Cardiac septum (tissue), 1 donor: ENCODE measurements at places on chromosomes 6 and 20. TPM values are rescaled to one million over a fixed set of nuclear protein-coding genes. Genes with fewer than 3 reads are reported as not detected.
A peak's percentile ranks its signal among the peaks of the same experiment; 100 is the strongest.

FAM217A gene
- not detected for total RNA-seq

GPRC6A gene
- total RNA-seq = not detected

HFE gene
- 2.4 TPM for total RNA-seq

PXT1 gene
- 0.22 TPM for total RNA-seq

FOXA2 gene
- total RNA-seq = not detected

ARMC2 gene
- 11.0 TPM for total RNA-seq

ABHD16B gene
- not detected for total RNA-seq

MAP3K5 gene
- total RNA-seq = 17.6 TPM

HLA-G gene
- 0.62 TPM for total RNA-seq

SIRPB2 gene
- total RNA-seq = 2.2 TPM

GHRH gene
- not detected for total RNA-seq

DDX39B gene
- total RNA-seq = 201 TPM

GRCh38 chr6:125913864-125914351 lies 42.7 kb upstream of the HINT3 start:
- no peak for DNase-seq

DNA sequence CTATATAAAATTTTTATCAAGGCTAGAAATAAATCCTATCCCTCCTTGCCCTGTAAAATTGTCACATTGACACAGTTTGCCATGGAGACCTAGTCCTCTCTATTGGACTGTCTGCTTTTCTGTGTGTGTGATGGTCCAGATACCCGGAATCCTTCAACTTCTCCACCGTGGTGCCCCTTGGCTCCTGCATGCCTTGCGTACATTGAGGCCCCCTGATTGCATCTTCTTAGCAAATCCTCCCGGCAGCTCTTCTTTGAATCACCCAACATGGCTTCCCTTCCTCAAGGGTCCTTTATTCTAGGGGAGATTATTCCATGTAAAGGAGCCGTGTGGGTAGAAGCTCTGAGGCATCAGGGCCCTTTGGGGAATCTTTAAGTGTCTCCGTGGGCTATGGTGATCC lies 219.5 kb downstream of the CDC5L start:
- no peak for DNase-seq

GRCh38 chr20:24503352-24503931 lies 34.0 kb downstream of the SYNDIG1 start:
- no peak for DNase-seq

GRCh38 chr20:57748601-57749130 lies 38.9 kb upstream of the PMEPA1 start:
- peak; percentile 89 for DNase-seq

GRCh38 chr20:53582574-53583351 lies 10.9 kb downstream of the ZNF217 start:
- no peak for DNase-seq

DNA sequence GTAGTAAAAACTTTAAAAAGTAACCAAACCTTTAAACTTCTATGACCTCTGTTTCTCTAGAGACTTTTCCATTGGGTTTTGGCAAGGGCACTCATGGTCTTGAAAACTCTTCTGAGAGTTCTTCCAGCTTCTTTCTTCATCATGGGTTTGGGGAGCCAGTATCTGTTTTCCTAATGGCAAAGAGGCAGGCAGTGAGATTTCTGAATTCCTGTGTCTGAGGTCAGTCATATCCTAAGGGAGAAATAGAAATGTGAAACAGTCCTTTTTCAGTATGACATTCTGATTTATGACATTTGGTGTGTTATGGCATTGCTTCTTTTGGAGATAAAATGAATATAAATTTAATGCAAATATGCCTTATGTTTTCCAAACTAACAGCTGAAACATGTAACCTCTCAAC lies 518.5 kb upstream of the MARCKS start:
- no peak for DNase-seq

DNA sequence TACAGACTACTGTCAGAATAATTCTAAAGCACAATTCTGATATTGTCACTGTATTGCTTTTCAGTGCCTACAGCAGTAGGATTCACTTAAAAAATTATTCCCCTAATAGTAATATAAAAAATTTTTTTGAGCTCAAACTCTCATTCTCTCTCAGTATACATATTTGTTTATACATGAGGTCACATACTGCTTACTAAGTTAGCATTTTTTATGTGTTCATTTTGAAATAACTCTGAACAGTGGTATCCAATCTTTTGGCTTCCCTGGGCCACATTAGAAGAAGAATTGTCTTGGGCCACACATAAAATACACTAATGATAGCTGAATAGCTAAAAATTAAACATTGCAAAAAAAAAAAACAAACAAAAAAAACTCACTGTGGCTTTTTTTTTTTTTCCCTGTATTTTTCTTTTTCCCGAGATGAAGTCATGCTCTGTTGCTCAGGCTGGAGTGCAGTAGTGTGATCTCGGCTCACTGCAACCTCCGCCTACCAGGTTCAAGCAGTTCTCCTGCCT lies 38.6 kb downstream of the ASXL1 start:
- DNase-seq = no peak

DNA sequence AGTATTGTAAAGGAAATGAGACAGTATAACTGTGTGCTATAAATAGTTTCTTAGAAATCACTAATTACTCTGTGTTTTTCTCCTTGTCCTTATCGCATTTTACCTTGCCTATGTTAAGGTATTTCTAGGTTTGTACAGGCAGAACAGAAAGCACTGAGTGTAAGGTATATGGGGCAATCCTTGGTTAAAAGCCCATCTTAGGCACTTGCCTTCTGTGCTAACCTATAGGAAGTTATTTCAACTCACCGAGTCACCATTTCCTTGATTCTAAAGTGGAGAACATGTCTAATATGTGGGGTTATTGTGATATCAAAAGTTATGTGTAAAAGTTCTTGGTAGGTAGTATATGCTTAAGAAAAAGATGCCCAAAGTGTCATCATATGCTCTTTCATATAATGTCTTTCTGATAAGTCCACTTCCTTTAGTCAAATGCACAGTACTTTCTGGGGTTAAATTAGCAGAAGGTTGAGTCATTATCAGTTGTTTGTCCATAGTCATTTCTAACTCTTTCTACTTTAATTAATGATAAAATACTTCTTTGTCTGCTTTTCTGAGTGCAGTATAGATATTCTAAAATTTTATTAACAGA lies 276.4 kb downstream of the UTRN start:
- DNase-seq = no peak

DNA sequence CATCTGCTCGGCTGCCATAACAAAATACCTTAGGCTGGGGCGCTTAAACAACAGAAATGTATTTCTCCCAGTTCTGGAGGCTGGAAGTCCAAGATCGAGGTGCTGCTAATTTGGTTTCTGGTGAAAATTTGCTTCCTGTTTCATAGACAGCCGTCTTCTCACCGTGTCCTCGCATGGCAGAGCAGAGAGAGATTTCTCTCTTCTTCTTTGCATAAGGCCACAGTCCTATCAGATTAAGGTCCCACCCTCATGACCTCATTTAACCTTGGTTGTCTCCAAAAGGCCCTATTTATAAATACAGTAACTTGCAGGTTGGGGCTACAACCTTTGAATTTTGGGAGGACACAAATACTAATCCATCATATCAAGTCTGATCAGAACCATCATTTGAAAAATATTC lies 544.3 kb downstream of the KIF16B start:
- no peak for DNase-seq

GRCh38 chr6:50843842-50844241 lies 25.2 kb downstream of the TFAP2B start:
- no peak for DNase-seq

DNA sequence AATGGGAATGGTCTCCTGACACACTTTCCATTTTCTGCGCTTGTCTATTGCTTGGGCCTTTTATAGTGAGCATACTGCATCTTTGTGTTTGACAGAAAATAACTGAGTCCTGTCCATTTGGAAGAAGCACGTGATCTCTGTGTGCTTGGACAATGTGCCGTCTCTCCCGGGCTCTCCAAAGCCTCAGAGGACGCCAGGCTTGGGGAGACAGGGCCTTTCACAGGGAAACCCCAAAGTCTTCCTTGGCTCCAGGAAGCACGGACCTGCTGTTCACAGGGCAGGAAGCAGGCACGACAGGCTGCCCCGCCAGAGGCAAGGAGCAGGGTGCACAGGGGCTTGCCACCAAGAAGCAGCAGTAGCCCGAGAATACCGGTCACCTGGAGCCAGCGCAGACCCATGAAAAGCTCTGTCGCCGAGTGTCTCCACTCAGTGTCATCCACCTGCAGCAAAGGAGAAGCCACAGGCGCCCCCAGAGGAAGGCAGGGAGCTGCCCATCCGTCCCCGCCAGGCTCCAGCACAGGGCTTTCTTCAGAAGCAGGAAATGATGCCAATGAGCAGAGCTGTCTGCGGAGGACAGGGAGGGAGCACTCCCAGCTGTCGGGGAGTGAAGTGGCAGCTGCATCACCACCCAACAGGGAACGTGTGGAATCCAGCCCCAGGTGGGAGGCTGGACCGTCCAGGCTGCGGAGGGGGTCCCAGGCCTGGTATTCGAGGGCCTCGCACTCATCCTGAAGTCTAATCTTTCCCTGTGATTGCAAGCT lies 135.1 kb downstream of the AGPAT4 start:
- DNase-seq = peak; percentile 71

- no peak for DNase-seq
Measured at GRCh38 chr6:152401978-152402377, 235.2 kb downstream of the SYNE1 start.

- no peak for DNase-seq
Measured at GRCh38 chr20:46420878-46421277, 14.5 kb upstream of the ELMO2 start.

DNA sequence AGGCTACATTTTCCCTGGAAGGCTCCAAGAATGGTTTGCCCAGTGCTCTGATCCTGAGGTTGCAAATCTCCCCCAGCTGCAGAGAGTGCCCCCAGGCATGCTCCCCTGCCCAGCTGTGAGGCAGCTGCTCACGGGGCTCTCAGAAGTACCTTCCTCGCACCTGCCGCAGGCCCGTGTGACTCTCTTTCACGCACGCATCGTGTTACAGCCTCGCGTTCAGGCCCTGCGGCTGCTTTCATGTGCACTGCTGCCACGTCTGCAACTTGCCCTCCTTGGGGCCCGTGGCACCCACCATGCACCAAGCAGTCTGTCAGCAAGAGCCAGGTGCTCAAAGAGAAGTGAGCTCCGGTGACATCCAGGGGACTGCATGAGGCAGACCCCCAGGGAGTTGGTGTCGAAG lies 28.6 kb upstream of the SPO11 start:
- DNase-seq = no peak

DNA sequence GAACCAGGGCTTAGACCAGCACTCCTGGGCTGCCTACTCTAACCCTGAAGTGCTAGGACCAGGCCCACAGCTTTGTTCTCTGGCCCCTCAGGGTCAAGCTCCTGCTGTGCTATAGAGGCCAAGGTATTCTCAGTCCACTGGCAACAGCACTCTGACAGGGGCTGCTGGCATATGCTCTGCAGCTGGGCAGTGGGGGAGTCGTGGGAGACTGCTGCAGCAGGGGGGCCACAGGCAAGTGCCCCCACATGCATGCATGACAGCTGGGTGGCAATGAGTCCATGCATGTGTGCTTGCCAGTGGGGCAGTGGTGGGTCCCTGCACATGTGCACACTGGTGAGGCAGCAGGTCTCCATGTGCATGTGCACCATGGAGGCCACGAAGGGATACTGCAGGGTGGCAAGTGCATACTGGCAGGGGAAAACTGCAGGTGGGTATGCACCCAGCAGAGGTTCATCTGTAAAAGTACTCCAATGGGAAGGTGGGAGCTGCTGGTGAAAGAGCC lies 364.9 kb upstream of the IRAK1BP1 start:
- DNase-seq = no peak

- DNase-seq = no peak
Measured at GRCh38 chr20:363319-364078, 16.6 kb downstream of the NRSN2 start.

GRCh38 chr6:131762984-131763383 lies 44.8 kb upstream of the ENPP1 start:
- no peak for DNase-seq

DNA sequence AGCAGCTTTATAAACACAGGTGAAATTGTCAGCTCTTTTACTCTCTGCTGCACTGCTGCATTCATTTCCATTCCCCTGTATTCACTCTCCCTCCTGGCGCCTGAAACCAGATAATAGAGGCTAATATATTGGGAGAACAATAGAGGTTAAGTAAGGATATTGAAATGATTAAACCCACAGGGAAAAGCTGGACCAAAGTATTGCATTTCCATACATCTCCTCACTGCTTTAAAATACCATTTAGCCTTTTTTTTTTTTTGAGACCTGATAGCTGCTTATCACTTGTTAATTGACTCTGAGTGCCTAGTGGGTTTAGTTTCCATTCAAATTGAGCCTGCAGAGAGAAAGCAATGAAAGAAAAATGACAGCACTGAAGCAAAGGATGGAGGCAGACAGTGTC lies 540.5 kb upstream of the IMPG1 start:
- no peak for DNase-seq

- no peak for DNase-seq
Measured at GRCh38 chr6:127453845-127454619, 5.2 kb downstream of the KIAA0408 start.

- no peak for DNase-seq
Measured at GRCh38 chr6:43608310-43608763, 20.7 kb downstream of the GTPBP2 start.

- no peak for DNase-seq
Measured at GRCh38 chr6:6975459-6976111, 132.2 kb upstream of the RREB1 start.

- no peak for DNase-seq
Measured at GRCh38 chr6:150813319-150813992, 52.0 kb upstream of the MTHFD1L start.

GRCh38 chr20:2169456-2170088 lies 67.9 kb downstream of the STK35 start:
- no peak for DNase-seq

GRCh38 chr6:47278545-47278944 lies 31.2 kb downstream of the TNFRSF21 start:
- DNase-seq = no peak

DNA sequence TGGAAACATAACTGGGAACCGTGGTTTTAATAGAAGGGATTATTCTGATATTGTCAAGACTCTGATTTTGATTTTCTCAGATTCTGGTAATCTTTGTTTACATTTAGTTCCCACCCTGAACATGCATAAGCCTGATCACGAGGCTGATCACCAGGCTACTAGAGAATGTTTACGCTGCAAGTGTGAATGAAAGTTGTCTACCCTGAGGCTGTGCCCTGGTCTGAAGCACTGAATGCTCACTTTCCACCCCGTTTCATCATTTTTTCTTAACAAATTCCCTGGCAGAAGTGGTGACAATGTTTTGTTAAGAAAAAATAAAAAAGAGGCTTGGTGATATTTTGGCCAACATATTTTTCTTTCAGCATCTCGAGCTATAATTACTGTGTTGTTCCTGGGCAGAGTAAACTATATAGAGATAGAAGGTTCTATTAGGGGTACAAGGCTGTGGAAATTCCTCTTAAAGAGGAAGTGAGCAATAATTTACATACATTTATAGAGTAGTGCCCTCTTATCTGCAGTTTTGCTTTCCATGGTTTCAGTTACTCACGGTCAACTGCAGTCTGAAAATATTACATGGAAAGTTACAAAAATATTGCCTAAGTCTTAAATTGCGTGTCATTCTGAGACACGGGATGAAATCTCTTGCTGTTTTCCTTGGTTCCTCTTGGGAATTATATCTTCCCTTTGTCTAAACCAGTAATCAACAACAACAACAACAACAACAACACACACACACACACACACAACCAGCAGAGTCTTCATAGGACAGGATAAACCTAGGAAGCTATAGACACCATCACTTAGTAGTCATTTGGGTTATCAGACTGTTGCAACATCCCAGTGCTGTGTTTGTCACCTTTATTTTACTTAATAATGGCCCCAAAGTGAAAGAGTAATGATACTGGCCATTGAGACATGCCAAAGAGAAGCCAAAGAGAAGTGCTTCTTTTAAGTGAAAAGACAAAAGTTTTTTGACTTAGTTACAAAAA lies 566.6 kb upstream of the CITED2 start:
- DNase-seq = no peak
